ENCODE measurements at places on chromosomes 16 and 17.

DNA sequence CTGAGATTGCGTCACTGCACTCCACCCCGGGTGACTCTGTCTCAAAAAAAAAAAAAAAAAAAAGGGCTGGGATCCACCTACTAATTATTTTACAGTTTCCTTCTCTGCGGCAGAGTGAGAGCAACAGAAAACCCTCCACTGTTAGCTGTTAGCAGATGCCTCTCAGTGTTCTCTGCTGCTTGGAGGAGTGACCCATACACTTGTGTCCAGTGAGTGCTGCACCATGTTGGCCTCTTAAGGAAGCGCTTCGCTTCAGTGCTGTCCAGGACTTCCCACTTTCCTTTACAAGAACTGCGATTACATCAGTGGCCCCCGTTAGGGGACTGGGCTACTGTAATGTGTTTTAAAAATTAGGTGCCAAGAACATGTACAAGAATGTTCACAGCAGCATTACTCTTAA is 18.4 kb upstream of the CLEC18B start:
- DNase-seq: no peak

DNA sequence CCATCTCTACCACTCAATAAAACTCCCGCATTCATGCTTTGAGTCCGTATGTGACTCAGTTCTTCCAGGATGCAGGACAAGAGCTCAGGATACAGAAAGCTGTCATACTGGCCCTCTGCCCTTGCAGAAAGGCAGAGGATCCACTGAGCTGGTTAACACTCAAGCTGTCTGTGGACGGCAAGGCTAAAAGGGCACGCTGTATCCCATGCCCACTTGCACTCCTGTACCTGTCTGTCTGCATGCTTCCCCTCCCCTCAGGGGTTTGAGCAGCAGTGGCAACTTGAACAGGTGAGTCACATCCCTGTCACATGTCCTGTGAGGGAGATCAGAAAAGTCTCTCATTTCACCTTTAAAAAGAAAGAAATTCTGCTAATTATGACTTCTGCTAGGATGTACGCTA is 293.8 kb downstream of the HS3ST3B1 start:
- DNase-seq: no peak

DNA sequence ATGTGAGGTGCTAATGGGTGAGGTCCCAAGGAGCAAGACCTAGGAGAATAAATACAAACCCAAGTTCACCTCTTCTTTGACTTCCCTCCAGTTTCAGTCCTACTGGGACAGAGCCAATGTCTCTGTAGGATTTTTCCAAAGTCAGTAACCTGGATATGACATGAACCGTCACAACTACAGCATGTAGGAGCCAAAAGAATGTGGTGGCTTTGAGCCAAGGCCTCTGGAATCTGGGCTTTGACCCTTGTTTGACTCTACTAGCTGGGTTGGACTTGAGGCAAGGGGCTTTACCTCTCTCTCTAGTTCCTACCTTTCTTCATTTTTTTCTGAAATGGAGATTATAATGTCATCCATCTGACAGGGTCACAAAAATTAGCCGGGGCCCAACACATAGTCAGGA is 91.4 kb downstream of the CACNG3 start:
- DNase-seq: no peak

- no peak for DNase-seq
Measured at GRCh38 chr16:3454093-3454492, 10.6 kb downstream of the NAA60 start.

DNA sequence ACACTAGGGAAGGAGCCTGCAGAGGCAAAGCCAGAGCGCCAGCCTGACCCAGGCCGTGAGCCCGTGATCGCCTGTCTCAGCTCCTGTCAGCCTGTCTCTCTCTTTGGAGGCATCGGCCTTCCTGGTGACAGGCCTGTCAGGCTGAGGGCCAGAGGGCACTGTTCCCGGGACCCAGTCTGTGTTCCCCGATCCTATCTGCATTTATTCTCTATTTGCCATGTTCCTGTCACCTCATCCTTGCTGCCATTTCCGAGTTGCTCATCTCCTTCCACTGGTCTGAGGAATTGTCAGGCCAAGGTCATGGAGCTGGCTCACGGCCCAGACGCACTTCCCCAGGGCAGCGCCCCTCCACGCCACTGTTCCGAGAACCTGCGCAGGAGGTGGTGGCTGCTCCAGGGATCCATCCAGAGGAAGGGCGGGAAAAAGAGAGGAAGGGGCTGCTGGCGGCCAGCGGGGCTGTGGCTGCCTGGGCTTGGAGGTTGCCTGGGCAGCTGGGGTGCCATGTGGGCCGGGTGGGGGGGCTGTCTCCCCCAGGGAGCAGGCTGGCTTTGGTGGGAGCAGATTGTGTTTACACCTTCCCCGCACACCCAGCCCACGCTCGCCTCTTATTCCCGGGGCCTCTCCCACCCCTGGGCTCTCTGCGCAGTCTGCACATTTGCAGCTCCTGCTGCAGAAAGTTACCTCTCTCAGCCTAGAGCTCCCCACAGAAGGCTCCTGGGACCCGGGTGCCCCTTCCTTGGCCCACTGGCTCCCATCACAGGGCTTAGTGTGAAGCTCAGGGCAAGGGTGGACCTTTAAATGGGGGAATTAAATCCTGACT is 4.9 kb downstream of the PRCD start:
- DNase-seq: no peak

- DNase-seq: no peak
Measured at GRCh38 chr17:3905017-3905520, 11.2 kb downstream of the P2RX1 start.

GRCh38 chr16:51845586-51846305 is 694.7 kb upstream of the SALL1 start:
- DNase-seq: no peak

DNA sequence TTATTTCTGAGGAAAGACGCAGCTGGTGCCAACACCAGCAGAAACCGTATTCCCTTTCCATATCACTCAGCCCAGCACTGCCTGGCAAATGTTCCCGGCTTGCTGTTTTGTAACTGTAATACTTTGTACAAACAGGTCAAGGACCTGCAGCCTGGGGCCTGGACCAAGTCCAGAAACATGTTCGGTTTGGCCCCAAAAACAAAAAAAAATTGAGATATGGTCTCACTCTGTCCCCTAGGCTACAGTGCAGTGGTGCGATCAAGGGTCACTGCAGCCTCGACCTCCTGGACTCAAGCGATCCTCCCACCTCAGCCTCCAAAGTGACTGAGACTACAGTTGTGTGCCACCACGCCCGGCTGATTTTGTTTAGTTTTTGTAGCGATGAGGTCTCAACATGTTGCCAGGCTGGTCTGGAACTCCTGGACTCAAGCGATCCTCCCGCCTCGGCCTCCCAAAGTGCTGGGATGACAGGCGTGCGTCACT is 1.2 kb downstream of the HAGH start:
- no peak for DNase-seq

- no peak for DNase-seq
Measured at GRCh38 chr17:41521574-41522261, 3.0 kb upstream of the KRT15 start.

GRCh38 chr17:76174037-76174436 is 33.0 kb upstream of the FOXJ1 start:
- no peak for DNase-seq

- no peak for DNase-seq
Measured at GRCh38 chr16:58422809-58423208, 30.5 kb downstream of the GINS3 start.

DNA sequence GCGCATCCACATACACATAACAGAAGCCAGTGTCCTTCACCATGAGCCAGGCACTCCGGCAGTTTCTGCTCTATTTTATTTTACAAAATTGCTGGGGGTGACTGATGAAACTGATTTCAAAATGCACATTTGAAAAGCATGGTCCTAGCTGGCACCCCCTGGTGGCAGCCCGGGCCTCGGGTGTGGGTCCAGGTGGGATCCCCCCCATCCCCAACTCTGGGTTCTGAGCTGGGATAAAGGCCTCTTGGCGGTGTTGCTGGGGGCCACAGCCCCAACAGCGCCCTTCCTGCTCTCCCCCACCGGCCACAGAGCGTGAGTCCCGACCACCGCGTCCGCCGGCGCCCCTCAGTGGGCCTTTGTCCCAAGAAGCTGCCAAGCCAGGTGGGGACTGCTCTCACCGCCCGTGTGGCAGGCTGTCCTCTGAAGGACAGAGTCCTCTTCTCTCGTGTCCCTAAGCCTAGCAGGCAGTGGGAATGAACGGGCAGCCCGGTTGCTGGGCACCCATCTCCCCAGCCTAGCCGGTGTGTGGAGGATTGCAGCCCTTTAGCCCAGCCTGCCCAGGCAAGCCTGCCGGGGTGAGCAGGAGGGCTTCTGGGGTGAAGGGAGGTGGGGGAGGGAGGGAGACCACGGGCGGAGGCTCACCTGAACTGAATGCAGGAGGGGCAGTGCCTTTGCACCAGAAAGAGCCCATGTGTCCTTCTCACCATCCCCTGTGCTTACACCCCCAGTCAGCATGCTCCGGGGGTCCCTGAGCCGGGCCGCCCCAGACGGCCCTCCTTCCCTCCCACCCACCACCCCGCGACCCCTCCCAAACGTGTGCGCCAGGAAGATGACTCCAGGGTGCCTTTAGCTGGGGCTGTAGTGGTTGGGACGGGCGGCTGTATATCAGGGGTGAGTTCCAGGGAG is 898 bp downstream of the SNAI3 start:
- DNase-seq: no peak

GRCh38 chr16:1913327-1914083 is 4.7 kb downstream of the HS3ST6 start:
- peak; percentile 23 for DNase-seq

DNA sequence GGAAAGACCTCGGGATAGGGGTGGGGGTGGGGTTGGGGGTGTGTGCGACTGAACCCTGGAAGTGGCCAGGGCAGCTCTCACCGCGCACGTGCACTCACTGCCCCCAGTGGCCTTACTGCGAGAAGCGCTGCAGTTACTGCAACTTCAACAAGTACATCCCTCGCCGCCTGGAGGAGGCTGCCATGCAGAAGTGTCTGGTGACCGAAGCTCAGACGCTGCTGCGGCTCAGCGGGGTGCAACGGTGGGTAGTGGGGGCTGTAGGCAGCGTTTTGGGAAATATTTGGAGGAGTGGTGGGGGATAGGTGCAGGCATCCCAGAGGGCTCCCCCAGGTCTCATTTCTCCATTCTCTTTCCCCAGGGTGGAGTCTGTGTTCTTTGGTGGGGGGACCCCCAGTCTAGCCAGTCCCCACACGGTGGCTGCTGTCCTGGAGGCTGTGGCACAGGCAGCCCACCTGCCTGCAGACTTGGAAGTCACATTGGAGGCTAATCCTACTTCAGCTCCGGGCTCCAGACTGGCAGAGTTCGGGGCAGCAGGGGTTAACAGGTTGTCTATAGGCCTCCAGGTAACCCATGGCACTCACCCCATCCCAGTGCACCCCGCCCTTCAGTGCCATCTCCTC is 972 bp downstream of the RSAD1 start:
- peak; percentile 47 for DNase-seq

GRCh38 chr17:81018044-81018802 is 16.7 kb upstream of the BAIAP2 start:
- peak; percentile 72 for DNase-seq

DNA sequence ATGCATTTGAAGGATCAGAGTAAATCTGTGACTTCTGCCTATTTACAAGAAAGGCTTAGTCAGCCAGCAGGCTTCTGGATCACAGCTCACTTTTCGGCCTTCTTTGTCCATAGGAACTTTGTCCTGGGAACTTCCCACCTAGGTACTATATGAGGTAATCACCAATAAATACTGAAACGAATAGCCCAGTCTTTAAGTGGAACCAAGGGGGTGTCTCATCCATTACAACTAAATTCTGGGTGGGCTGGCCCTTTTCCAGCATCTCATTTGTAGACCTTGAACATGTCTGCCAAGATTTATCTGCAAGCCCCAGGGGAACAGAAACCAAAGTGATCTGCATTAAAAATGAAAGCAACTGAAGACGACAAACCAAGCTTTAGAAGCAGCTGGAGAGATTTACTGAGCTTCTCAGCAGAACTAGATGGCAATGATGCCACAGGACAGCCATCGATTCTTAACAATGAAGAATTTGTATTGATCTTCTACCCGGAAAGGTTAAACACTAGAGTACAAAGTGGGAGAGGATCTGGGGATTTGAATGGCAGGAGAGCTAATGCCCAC is 55.5 kb downstream of the SNX11 start:
- DNase-seq: no peak

- DNase-seq: peak; percentile 50
Measured at GRCh38 chr17:40072735-40073346, 10.1 kb downstream of the THRA start.

- DNase-seq: no peak
Measured at GRCh38 chr16:22927306-22927705, 113.3 kb downstream of the HS3ST2 start.

DNA sequence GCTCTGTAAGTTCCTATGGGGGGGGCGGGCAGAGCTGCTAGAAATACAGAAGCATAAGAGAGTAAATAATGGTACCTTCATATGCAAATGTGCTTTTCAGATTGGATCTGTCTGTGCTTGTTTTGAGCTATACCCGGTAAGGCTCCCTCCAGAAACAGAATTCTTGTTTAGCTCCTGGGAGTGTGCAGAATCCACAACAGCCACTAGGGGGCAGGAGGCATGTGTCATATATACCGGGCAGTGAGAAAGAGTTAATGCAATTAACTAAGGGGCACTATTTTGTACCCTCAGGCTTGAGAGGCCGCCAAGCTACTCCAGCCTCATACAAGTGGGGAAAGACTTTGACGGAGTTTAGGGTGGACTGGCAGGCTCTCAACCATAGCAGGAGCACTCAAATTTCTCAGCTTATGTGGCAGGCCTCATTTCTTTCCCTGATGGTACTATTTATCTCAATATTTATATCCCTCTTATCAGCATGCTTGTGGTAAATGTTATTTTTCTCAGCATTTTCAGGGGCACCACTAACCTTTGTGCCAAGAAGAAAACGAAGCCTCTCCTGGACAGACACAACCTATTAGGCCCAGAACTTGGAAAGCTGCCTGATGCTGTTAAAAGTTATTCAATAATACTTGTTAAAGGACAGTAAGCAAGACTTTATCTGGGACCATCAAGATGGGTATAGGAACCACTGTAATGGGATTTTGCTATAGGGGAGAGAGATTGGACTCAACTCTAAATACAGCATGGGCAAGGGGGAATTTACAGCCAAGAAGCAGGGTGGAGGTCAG is 10.7 kb upstream of the CENPV start:
- no peak for DNase-seq

DNA sequence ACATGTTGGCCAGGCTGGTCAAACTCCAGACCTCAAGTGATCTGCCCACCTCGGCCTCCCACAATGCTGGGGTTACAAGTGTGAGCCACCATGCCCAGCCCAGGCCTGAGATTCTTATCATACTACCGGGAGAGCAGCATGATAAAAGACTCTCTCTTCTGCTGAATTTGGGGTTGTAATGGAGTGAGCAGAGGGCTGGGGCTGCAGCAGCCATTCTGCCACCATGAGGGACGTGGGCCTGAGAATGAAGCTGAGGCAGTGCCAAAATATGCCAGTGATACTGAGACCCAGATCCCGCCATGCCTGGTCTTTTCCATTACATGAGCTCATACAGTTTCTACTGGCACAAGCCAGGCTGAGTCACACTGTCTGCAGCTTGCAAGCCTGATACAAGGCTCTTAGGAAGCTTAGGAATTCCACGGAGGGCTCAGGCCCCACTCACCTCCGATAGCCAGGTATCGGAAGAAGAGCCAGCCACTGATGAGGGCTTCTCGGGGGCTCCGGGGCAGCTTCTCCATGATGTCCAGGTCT is 19.6 kb upstream of the P2RX1 start:
- DNase-seq: no peak

All from right lung (tissue), 10 donors.